ENCODE measurements at places on chromosomes 12 and 14. TPM values are rescaled to one million over a fixed set of nuclear protein-coding genes. Genes with fewer than 3 reads are reported as not detected.

Gene C14orf93
- total RNA-seq = 9.2 TPM

Gene PLEKHH1
- 1.8 TPM for total RNA-seq

Gene EAPP
- total RNA-seq = 35.2 TPM

Gene MAP3K9
- total RNA-seq = 5.5 TPM

Gene AEBP2
- 64.3 TPM for total RNA-seq

Gene MIP
- total RNA-seq = not detected

Gene SERPINA12
- total RNA-seq = not detected

Gene FITM1
- 1.0 TPM for total RNA-seq

Gene KIF5A
- total RNA-seq = 3.4 TPM

Gene PRPH
- not detected for total RNA-seq

Gene HNF1A
- total RNA-seq = not detected

Gene ZCRB1
- total RNA-seq = 58.4 TPM

Gene UNC79
- 0.02 TPM for total RNA-seq

Gene TAS2R8
- total RNA-seq = not detected

Gene PMCH
- 210 TPM for total RNA-seq

Gene TESPA1
- 186 TPM for total RNA-seq

Gene OLR1
- total RNA-seq = not detected

Gene KRT6A
- total RNA-seq = not detected

Gene JDP2
- total RNA-seq = 1.1 TPM

Gene PLEKHD1
- total RNA-seq = not detected

Gene KIF21A
- 35.0 TPM for total RNA-seq

Gene KRT74
- not detected for total RNA-seq

Gene TMTC3
- total RNA-seq = 7.2 TPM

Gene TAS2R31
- total RNA-seq = 3.9 TPM

Gene MUCL1
- total RNA-seq = not detected

Gene ZDHHC22
- total RNA-seq = not detected

All from activated T-helper 2 cell treated with anti-CD3 and anti-CD28 coated beads, Interferon-gamma antibody, Interleukin-2, Interleukin-4, amounts not matched to agents 10 μg/mL and 5 μg/mL and 100 μg/mL, durations not matched to agents 14 hours and 24 hours and 36 hours (primary cell).